ENCODE measurements at places on chromosomes 6 and 20. TPM values are rescaled to one million over a fixed set of nuclear protein-coding genes. Genes with fewer than 3 reads are reported as not detected.

The PXDC1 gene
- total RNA-seq, result 104 TPM

The SNX3 gene
- 193 TPM for total RNA-seq

The ESR1 gene
- not detected for total RNA-seq

The EFHC1 gene
- 7.8 TPM for total RNA-seq

The CFAP206 gene
- not detected for total RNA-seq

The LY6G6F gene
- total RNA-seq, result not detected

The KIF25 gene
- total RNA-seq, result 0.49 TPM

The HSPA12B gene
- 11.1 TPM for total RNA-seq

The ULBP3 gene
- 5.3 TPM for total RNA-seq

The DAAM2 gene
- 0.16 TPM for total RNA-seq

The SIGLEC1 gene
- total RNA-seq, result not detected

The TOX2 gene
- total RNA-seq, result 1.7 TPM

The CMTR1 gene
- 23.6 TPM for total RNA-seq

The VIP gene
- 0.16 TPM for total RNA-seq

The PRL gene
- not detected for total RNA-seq

The COL11A2 gene
- 0.16 TPM for total RNA-seq

The SLA2 gene
- not detected for total RNA-seq
